Iris pigment epithelial cell (primary cell): ENCODE measurements at places on chromosomes 16 and 17.
A peak's percentile ranks its signal among the peaks of the same experiment; 100 is the strongest.

- peak; percentile 25 for DNase-seq
These were observed 10.7 kb upstream of the LITAF start for GRCh38 chr16:11597235-11598095.

DNA sequence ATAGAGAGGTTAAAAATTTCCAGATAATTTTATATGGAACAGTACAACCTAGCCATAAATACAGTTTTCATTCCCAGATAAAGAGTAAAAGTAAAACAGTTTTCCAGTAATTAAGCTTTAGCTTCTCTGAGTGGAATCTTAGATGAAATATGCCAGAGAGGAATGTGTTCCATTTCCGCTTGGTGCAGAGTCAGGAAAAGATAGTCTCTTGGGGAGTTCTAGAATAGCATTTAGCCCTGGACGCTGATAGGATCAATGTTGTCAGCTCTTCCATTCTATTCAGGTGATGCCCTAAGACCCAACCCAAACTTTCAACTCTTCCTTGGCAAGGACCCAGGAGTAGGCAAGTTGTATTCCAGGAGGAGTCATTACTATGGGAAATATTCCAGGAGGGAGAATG lies 30.9 kb upstream of the ABCA3 start:
- DNase-seq = no peak

DNA sequence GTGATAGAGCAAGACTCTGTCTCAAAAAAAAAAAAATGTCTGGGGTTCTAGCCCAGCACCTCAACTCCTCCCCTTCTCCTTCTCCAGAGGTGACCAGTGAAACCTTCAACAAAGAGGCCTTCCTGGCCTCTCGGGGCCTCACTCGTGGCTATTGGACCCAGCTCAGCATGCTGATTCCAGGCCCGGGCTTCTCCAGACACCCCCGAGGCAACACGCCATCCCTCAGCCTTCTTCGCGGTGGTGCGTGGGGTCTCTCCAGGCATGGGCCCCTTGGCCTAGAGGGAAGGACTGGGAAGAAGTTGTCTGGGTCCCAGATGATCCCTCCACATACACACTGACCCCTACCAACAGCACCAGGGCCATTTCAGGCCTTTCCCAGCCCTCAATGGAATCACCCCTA lies 3.5 kb upstream of the CXCL16 start:
- no peak for DNase-seq

GRCh38 chr17:28646039-28646754 lies 1.2 kb upstream of the BLTP2 start:
- DNase-seq = peak; percentile 42

DNA sequence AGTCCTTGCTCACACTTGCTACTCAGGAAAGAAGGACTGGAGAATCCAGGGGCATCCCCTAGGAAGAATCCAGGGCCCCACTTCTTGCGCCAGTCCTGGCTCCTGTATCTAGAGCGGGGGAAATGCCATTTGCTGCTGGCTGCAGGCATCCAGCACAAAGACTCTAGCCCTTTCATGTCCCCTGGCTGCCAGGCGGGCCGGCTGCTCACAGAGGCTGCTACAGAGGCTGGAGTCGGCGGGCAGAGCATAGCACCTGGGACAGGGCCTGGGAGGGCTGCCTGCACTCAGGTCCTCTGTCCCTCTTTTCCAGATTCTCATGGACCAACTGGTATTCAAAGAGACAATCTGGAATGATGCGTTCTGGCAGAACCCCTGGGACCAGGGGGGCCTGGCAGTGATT lies 13.8 kb downstream of the SMIM5 start:
- DNase-seq = no peak

GRCh38 chr17:76530095-76530723 lies 7.3 kb downstream of the CYGB start:
- DNase-seq = peak; percentile 46

- DNase-seq = no peak
These were observed 24.0 kb upstream of the PHB1 start for GRCh38 chr17:49438436-49439278.

DNA sequence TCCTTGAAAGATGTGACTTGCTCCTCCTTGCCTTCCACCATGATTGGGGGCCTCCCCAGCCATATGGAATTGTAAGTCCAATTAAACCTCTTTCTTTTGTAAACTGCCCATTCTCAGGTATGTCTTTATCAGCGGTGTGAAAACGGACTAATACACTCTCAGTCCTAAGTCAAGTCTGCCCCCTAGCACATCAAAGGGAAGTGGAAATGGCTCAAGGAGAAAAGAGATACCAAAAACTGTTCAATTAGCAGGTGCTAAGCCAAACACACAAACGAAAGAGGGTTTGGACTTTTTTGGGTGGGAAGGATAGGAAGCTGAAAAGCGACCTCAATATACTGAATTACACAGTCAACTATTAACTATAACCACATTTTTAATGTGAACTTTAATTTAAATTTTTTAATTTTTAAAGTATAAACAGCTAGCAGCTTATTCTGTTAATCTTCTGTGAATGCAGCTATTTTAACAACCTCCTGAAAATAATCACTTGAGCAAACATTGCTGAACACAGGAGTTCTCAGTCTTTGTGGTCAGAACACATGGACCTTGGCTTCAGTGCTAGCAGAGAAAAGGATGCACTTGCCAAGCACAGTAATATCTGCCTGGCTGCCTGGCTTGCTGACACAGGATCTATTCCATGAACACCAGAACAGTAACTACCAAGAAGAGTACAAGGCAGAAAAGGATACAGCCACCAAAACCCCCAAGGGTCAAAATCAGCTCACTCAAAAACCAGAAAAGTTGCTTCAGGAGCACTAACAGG lies 10.9 kb downstream of the ZNF18 start:
- DNase-seq = peak; percentile 14

DNA sequence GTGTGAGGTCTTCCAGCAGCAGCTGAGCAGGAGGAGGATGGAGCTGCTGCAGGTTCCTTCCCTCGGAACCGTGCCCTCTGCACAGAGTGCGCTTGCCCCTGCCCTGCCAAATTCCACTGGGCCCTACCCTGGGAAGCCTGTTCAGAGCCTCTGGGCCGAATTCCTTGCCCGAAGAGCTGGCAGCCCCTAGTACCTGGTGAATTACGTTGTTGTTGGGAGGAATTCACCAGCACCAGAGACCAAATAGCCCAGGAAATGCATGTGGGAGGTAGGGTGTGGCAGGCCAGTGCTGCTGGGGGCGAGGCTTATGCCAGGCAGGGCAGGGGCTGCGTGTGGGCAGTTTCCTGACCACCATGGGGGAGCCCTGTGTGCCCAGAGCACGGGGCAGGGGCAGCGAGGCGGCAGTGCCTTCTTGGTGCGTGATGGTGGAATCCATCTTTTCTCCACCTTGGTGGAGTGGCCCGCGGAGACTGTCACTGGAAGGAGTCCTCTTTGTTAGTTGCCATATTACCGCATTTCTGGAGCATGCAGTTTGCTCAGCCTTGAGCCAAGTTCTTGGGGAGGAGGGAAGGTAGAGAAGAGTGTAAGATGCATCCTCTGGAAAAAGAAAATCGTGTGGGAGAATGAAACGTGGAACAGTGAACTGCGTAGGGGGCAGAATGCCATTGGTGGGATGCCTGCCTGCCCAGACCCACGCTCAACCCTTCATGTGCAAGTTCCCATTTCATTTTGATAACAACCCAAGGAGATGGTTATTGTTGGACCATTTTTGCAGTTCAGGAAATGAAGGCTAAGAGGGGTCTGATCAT lies 2.3 kb downstream of the MRC2 start:
- no peak for DNase-seq

GRCh38 chr16:27582883-27583282 lies 32.9 kb downstream of the KATNIP start:
- DNase-seq = no peak

- DNase-seq = no peak
These were observed 16.4 kb upstream of the RHBDF2 start for GRCh38 chr17:76517638-76518038.

DNA sequence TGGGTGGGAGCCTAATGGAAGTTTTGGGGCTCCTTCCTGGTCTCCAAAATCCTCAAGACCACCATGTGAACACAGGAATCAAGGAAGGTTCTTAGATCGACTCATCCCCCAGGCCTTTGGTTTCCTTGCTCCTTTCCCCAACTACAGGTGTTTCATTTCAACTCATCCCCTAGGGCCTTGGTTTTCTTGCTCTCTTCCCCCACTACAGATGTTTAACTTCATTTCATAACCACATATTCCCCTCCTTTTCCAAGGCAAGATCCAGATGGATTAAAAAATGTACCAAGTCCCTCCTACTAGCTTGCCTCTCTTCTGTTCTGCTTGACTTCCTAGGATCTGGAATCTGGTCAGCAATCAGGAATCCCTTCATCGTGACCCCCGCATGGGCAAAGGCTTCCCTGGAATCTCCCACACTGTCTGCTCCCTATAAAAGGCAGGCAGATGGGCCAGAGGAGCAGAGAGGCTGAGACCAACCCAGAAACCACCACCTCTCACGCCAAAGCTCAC lies at the start of gene CCL11:
CCL11 (plus strand) TSS at position 457 of the 507 bp plus-strand sequence. CDS start 67 bp downstream, outside the sequence.
- no peak for DNase-seq

GRCh38 chr16:2687531-2688308 lies 5.4 kb downstream of the KCTD5 start:
- DNase-seq = no peak

GRCh38 chr17:38746004-38746848 lies 1.9 kb downstream of the PCGF2 start:
- DNase-seq = no peak

DNA sequence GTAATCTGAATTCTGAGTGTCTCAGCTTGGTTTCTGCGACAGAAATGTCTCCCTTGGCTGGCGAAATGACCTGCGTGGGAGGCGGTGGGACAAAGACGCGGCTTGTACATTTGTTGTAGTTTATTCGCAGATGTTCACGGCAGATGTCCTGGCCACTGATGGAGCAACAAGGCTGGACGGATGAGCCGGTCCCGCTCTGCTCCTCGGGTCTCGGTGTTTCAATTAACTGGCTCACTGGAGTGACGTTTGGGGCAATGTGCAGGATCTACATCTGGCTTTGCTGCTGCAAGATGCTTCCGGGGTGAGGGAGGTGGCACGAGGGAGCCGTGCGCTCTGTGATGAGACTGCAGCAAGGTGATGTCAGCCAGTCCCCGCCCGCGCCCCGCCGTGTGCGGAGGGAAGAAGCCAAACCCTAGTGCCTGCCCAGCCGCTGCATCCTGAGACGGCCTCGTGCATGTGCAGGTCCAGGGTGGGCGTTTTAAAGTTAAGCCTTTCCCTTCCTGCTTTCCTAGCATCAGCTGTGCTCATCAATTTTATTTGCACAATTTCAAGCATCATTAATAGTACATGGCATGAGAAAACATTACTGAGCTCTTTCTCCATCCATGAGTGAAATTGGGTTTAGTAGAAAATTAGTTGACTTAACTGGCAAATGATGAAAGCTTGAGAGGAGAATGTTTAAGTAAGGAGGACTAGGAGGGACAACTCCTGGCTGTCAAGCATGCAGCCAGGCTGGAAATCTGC lies 44.4 kb downstream of the MGAT5B start:
- DNase-seq = no peak

DNA sequence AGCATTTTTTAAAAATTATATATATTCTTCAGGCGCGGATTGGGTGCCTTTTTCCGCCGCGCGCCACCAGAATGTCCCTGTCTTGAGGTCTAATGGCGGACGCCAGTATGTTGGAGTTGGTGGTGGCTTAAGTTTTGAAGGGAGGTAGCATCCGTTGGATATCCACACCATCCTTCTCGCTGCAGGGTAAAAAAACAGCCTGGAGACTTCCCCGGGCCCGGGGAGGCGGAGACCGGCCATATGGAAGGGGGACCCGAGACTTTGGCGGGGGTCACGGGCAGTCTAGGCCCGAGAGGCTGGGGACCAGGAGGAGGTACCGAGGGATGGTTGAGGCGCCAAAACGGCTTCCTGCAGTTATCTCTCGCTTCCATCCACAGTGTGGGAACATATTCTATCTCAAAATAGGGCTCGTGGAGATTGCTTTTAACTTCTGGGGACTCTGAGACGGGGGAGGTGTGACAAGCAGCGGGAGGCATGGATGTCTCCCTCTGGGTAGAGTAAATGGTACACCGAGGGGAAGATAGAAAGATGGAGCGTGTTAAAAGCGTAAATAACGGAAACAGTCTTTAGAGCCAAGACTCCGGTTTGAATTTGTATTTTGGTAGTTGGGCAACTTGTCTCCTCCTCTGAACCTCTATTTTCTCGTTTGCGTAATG lies at the start of gene SF3B3:
SF3B3 (plus strand) TSS at position 74 of the 656 bp plus-strand sequence. CDS start 2,841 bp downstream, outside the sequence.
- DNase-seq = peak; percentile 27

GRCh38 chr16:70700101-70701020 lies 14.5 kb upstream of the MTSS2 start:
- no peak for DNase-seq

DNA sequence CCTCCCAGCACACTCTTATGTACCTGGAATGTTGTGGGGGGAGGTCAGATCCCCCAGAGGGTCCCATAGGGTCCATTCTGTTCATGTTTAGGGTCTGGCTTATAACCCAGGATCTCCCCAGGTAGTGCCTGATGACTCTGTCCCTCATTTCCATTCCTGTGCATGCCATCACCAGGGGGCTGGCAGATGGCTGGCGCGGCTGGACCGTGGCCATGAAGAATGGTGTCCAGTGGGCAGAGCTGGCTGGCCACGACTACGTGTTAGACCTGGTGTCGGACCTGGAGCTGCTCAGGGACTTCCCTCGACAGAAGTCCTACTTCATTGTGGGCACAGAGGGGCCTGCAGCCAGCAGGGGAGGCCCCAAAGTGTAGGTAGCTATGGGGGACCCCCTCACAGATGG lies 35.0 kb upstream of the ALKBH5 start:
- DNase-seq = no peak

GRCh38 chr16:68790130-68790761 lies 53.1 kb upstream of the TANGO6 start:
- DNase-seq = peak; percentile 93

DNA sequence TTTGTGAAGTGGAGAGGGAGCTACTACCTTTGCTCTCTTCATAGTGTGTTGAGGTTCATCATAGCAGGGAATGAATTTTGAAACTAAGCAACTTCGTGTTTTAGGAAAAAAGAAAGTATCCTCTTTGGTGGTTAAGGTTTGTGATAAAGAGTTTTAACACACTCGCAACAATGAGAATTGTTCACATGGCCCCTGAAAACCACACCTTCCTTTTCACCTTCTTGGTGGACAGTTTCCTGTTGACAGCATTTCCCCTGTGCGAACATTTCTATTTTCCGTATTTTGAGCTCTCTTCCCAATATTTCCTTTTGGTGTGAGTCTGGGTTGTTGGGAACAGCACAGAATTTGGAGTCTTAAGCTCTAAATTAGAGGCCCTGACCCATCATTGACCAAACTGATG lies 3.8 kb downstream of the OR4D2 start:
- no peak for DNase-seq

DNA sequence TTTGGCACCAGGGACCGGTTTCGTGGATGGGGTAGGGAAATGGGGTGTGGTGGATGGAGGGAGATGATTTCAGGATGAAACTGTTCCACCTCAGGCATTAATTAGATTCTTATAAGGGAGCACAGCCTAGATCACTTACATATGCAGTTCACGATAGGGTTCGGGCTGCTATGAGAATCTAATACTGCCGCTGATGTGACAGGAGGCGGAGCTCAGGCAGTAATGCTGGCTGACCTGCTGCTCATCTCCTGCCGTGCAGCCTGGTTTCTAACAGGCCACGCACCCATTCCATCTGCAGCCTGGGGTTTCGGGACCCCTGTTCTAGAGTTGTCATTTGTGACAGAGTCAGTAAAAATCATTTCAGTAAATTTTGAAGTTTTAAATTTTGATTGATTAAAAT lies 99.7 kb downstream of the CHD9 start:
- peak; percentile 27 for DNase-seq
